Activated T-helper 2 cell treated with anti-CD3 and anti-CD28 coated beads, Interferon-gamma antibody, Interleukin-2, Interleukin-4, amounts not matched to agents 10 μg/mL and 5 μg/mL and 100 μg/mL, durations not matched to agents 14 hours and 24 hours and 36 hours (primary cell): ENCODE measurements at places on chromosomes 5 and 9.

DNA sequence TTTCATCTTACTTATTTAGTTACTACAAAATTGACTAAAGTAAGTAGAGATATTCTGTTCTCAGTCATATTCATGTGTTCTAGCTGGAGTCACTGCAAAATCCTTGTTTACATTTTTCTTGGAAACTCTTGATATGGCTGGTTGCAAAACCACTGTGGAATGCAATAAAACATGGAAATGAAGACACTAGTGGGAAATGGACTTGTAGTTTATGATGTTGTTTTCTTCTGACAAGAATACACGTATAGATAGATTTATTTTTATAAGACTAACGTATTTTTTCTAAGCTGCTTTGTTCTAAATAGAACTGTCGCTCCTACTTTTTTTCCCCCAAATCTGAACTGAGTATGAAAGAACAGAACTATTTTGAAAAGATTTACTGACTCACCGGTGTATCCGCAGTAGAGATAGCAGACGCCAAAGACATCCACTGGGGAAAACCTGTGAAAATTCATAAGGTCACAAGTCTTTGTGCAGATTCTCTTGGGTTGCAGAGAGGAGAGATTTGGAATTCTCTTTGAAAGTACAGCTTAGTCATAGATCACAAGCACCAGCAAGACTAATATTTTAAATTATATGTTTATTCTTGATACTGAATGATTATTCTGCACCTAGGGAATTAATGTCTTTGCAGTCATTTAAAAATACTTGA is 119.6 kb upstream of the TAF11L2 start:
- no peak for DNase-seq

DNA sequence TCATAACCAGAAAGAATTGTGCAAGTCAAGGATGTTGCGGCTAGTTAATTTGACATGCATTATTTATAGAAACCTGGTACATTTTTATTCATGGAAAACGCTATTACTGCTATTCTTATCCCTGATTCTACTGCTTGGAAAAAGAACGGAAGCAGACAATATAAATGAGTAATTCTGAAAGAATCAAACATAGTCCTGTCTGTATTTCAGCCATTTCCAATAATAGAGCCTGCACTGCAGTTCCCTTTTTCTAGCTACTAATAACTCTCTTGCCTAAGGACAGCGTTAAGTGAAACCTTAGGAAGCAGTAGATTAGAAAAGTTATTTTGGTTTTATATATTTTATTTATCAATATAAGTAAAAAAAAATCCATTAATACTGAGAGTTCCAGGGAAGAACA is 414.9 kb downstream of the CYLC2 start:
- DNase-seq: no peak

- peak; percentile 7 for DNase-seq
Observed at GRCh38 chr9:93261281-93261680, 77.3 kb downstream of the WNK2 start.

DNA sequence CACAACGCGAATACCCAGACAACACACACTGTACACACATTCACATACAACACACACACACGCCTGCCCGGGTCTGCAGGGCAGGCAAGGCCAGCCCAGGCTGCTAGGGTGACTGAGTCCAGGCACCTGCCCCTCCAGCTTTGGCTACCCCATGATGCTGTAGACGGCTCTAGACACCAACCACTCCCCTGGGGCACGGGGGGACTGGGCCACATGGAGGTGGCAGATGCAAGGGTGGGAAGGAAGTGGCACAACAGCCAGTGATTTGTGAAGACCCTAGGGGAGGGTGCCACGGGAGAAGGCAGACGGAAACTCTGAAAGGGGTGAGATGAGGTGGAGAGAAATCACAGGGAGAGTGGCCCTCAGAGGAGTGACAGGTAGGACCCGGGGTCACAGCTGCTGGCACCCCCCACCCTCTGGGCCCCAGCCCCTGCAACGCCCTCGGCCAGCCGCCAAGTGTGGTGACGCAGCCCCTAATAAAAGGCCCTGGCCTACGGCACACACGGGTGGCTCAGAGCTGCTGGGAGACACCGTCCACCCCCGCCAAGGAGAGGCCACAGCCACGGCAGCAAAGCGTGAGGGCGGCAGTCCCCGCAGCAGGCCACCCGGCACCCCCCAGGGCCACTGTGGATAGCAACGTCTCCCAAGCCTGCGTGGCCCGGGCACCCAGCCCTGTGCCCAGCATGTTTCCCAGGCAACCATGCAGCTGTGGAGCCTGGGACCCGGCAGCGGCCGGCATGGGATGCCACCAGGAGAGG is 6.6 kb upstream of the CCDC187 start:
- no peak for DNase-seq

- no peak for DNase-seq
Observed at GRCh38 chr9:123591283-123591682, 235.3 kb downstream of the CRB2 start.

- no peak for DNase-seq
Observed at GRCh38 chr5:1414311-1415058, 30.8 kb downstream of the SLC6A3 start.

GRCh38 chr9:113992276-113992951 is 85.7 kb downstream of the AMBP start:
- DNase-seq: no peak

DNA sequence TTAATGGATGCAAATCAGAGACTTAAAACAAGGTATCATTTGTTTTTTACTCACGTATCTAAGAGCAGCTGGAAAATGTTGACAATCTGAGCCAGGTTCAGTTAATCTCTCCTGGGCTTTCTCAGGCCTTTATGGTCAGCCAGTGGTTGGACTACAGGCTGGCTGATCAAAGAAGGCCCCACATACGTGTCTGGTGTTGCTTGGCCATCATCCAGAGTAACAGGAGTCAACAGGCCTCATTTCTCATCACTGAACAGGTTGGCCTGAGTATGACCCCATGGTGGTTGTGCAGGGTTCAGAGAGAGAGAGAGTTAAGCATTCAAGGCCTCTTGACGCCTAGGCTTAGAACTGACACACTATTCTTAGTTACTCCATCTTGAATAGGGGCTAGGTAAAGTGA is 97.0 kb upstream of the VLDLR start:
- no peak for DNase-seq

- DNase-seq: no peak
Observed at GRCh38 chr5:126355940-126356339, 67.3 kb upstream of the GRAMD2B start.

GRCh38 chr9:40884072-40884901 is 244.2 kb downstream of the FOXD4L6 start:
- DNase-seq: no peak

DNA sequence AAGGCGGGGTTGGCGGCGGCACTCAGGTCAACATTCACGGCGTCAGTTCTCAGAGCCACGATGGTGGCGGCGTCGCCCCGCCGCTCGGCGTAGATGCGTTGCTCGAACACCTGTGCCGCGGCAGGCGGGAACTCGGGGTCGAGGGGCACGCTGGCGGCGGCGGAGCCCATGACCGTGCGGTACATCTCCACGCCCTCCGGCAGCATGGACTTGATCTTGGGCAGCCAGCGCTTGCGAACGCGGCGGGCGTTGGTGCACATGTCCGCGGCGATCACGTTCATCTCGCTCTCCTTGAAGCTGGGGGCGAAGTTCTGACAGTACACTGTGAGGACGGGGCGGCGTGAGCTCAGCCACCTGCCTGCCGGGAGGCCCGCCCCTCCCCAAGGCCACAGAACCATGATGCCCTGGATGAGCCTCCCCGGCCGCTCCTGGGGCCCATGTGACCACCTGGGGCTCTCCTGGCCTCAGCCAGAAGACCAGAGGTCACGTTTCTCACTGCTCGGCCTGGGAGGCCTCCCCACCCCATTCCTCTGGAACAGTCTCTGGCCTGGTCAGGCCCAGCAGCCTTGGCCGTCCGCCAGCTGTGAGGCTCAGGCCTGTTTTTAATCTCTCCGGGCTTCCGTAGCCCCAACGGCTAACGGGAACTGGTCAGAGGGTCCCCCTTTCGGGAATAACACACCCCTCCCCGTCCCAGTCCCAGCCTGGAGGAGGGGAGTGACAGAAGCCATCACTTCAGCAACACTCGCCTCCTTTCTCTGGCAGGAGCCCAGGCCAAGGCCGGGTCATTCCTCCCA is 50.7 kb upstream of the UBAC1 start:
- DNase-seq: no peak

DNA sequence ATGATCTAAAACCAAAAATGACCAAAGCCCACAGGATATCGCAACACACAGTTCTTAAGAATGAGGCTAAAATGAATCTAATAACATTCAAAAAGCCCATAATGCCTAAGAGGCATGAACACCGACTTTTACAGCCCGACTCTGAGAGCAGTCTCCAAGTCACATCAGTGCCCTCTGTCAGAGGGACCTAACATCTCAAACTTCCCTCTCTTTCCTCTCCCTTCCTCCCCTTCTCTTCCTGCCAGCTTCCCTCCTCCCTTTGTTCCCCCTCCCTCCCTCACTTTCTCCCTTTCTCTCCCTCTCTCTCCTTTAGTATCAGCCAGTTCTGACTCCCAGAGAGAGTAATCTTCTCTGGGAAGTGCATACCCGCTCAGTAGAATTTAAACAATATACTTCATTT is 154.4 kb downstream of the GLIS3 start:
- no peak for DNase-seq

DNA sequence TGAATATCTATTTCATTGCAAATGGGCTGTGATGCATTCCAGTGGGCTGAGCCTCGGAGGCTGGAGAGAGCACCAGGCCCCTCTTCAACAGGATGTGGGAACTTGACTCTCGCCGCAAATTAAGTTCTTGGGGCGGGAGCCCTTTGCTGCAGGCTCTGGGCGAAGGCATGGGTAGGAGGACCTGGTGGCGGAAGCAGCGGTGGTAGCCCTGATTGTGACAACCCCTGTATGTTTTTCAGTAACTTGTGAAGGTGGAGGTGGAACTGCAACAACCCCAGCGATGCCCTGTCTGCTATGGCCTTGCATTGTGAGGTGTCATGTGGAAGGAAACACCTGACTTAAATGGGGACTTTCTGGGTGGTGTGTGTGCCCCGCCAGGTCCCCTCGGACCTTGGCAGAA is 9.4 kb downstream of the FYB1 start:
- peak; percentile 82 for DNase-seq

DNA sequence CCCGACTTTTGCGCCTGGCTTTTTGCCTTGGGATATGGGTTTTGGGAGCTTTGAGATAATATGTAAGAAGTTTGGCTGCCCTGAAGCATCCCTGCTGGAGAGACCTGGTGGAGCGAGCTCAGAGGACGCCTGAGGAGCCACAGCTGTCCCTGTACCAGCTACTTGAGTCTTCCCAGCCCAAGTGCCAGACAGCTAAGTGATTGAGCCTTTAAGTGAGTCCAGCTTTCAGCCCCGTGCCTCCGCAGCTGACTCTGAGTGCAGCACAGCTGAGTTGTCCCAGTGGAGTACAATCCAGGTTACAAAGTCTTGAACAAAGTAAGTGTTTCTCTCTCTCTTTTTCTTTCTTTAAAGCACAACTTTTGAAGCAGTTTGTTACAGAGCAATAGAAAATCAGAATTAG is 203.8 kb upstream of the DAP start:
- no peak for DNase-seq

DNA sequence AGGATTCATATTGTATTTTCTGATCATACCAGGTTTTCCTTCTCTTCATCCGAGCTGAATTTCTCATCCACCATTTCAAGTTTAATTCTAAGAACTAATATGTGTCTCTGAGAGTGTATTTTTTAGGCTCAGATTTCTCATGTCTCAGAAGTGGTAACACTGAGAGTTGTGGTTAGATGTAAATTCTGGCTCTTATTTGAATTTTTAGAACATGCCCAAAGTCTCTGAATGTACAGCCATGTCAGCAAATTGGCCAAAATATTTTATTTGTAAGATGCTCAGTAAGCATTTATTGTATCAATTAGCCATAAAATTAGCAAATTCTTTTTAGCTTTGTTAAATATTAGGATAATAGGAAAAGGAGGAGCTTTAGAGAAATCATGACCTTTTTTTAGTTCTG is 16.6 kb downstream of the SV2C start:
- DNase-seq: no peak

GRCh38 chr5:53601570-53601969 is 41.1 kb downstream of the NDUFS4 start:
- no peak for DNase-seq

DNA sequence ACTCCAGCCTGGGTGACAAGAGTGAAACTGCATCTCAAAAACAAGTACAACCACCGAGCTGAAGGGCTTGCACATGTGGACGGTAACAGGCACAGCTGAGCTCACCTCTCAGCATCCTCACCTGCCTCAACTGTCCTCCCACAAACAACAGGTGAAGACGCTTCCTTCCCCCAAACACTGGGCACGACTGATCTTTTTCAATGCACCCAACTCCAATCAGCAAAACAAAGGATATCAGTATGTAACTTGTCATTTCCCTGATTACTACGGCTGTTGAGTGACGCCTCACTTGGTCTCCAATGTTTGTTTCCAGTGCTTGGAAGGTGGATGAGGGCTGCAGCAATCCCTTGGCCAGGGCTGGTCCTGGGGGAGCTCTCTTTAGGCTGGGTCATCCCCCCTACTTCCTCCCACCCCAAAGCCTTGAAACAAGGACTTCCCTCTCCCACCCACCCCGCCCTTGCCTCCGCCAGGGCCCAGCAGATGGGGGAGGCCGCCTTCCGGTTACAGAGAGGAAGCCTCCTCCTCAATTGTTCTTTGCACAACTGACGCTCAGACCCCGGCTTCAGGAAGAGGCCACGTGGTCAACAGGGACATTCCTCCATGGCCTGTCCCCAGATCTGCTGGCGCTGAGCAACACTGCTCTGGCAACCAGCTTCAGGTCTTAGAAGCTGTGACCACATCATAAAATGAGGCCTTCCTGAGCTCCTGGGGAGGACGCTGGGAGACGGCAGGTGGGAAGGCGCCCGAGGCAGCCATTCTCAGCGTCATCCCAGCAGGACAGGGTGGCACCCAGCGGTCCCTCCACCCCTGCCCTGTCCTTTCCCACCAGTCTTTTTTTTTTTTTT is 5.9 kb downstream of the FAM78A start:
- peak; percentile 45 for DNase-seq

GRCh38 chr5:118008779-118009178 is 979.6 kb downstream of the DTWD2 start:
- DNase-seq: no peak

DNA sequence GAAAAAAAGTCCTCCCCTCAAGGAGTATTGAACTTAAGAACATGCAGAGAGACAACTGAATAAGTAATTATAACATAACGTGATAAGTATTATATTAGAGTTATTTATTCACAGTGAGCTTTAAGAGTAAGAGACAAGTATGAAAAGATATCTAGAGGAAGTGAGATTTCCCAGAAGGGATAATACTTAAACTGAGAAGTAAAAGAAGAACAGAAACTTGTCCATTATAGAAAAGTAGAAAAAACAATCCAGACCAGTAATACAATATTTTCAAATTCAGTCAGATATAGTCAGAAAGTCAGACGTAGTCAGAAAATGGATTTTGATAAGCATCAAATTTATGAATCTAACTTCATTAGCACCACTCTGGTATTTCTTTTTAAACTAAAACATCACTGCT is 613.0 kb upstream of the CCNG1 start:
- DNase-seq: no peak

GRCh38 chr9:98563212-98563907 is 145.4 kb downstream of the GABBR2 start:
- DNase-seq: no peak

- DNase-seq: no peak
Observed at GRCh38 chr5:159536646-159537045, 206.4 kb upstream of the IL12B start.

GRCh38 chr9:96618209-96619123 is 1.2 kb downstream of the CDC14B start:
- no peak for DNase-seq

GRCh38 chr9:113966394-113966793 is 90.3 kb downstream of the ZNF618 start:
- no peak for DNase-seq

GRCh38 chr5:163993126-163993525 is 487.7 kb downstream of the MAT2B start:
- DNase-seq: no peak

- DNase-seq: no peak
Observed at GRCh38 chr9:35520364-35520710, 30.4 kb downstream of the RUSC2 start.
